ENCODE measurements at places on chromosomes 1 and 21.

DNA sequence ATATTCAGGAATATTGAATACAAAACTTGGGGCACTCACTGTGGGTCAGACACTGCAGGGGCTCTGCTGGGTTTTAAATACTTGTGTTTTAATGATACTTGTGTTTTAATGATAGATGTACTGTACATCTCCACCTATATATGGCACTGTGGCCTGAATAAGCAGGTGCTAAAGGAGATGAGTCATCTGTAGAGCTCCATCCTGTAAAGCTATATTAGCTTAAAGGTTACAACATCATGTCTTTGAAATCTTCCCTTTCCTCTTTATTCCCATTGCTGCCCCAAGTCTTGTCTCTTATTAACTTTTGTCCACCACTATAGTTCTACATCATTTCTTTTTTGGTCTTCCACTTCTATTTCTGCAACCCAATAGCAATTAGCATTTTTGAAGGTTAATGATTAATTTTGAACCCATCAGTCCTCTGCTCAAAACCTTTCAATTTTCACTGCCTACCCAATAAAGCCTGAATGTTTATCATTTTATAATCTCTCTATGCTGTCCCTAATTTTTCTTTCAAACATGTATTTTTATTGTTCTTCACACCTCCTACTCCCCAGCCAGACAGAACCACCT, 113.3 kb upstream of the PTGFR start:
- DNase-seq, result no peak

DNA sequence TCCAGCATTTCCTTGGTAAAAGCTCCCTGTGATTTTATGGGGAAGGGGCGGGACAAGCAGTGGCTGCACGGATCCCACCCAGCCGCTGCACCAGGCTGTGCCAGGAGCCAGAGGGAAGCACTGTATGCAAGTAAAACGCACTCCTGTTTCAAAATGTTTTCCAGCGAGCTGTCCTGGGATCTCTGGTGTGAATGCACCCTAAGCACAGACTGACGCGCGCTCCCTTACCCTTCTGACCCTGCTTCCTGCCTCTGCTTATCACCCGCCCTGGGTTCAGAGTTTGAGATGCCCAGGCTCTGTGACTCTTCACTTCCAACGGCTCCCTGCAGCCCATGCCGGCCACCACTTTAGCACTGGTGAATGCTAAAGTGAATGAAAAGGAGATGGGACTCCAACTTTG, 131.2 kb downstream of the RHOU start:
- DNase-seq, result no peak

DNA sequence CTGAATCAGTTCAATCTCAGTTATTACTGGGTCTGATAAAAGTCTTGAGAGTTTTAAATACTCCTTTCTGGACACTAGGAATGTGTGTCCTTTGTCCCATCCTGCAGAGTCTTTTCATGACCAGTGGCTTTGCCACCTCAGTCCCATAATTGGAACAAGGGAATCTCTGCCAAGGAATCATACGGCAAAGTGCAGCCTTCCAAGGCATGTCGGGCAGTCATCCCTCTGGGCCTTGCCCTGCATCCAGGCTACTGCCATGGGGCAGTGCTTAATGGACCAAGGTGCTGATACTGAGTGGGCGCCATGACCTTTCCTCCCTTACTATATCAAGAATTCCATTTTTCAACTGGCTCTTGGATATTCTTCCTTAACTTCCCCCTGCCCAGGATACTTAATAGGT, 195.3 kb downstream of the ZC3H11B start:
- no peak for DNase-seq

DNA sequence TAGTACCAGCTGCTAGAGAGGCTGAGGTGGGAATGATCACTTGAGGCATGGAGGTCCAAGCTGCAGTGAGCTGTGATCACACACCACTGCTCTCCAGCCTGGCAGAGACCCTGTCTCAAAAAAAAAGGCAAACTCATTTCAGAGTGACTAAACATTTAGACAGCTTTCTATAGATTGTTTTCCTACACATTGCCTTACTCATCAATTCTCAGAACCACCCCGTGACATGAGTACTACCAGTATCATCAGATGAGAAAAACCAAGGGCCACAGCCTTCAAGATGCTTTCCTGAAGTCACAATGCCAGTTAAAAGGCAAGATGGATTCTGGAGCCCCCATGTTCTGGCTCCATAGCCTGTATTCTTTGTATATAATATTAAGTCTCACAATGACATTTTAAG, 22.4 kb upstream of the SMPDL3B start:
- DNase-seq, result no peak

DNA sequence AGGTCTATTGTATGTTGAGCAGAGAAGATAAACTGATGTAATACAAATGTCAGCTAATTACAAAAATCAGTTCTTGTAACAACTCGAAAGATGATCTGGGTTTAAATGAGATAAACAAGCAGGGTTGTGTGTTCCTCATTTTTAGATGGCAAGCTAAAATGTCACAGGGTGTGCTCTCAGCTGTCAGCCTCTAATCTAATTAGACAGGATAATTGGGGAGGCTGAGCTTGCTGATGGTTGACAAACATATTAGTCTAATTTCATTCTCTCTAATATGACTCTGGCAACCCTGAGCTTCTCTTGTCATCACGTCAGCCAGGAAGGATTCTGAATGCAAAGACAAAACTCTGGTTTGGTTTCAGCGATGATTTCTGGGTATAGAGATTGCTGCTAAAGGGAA, 335.3 kb upstream of the KAZN start:
- DNase-seq, result no peak
